8988T (cell line): ENCODE measurements at places on chromosomes 12 and 14.
A peak's percentile ranks its signal among the peaks of the same experiment; 100 is the strongest.

- DNase-seq, result no peak
Measured at GRCh38 chr12:95599880-95600279, 48.6 kb upstream of the USP44 start.

GRCh38 chr12:11576104-11576503 is 73.4 kb upstream of the ETV6 start:
- no peak for DNase-seq

GRCh38 chr12:119423285-119423684 is 88.8 kb downstream of the CCDC60 start:
- no peak for DNase-seq

- DNase-seq, result no peak
Measured at GRCh38 chr12:5511644-5512600, 80.0 kb downstream of the NTF3 start.

DNA sequence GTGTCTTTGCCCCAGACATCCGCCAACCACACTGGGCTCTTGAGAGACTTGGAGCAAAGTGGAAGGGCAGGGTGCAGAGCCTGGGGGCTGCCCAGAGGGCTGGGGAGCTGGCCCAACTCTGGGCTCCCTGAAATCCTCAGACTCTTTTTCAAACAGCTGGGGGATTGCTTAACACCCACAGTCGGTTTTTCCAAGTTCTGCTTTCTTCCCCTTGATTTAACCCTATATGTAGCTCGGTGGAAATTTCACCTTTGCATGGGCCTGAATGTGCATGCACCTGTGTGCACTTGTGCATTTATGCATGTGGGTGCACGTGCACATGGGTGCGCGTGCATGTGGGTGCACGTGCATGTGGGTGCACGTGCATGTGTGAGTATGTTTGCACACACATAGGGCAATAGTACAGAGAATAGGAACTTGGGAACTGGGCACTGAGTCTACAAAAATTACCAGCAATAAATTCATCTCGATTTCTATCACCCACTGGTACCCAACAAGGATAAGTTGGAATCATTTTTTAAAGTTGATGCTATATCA is 52.3 kb upstream of the RFLNA start:
- DNase-seq, result no peak

GRCh38 chr12:67070307-67070600 is 198.9 kb upstream of the CAND1 start:
- no peak for DNase-seq

DNA sequence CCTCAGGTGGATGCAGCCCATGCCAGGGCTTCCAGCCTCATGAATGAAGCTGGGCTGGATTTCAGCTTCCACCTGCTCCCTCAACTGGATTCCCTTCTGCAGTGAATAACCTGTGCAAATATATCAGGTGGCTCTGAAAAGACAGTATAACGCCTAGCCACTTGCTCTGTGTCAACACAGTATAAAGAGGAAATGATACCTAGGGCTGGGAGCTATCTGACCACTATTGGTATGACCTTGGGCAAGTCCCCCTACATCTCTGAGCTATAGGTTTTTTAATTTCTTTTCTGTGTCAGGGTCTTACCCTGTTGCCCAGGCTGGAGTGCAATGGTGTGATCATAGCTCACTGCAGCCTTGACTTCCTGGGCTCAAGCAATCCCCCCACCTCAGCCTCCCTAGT is 19.8 kb downstream of the ISM2 start:
- no peak for DNase-seq

- DNase-seq, result no peak
Measured at GRCh38 chr14:103973354-103973753, 31.0 kb upstream of the RD3L start.

GRCh38 chr12:19186722-19187661 is 57.5 kb downstream of the PLEKHA5 start:
- DNase-seq, result no peak

DNA sequence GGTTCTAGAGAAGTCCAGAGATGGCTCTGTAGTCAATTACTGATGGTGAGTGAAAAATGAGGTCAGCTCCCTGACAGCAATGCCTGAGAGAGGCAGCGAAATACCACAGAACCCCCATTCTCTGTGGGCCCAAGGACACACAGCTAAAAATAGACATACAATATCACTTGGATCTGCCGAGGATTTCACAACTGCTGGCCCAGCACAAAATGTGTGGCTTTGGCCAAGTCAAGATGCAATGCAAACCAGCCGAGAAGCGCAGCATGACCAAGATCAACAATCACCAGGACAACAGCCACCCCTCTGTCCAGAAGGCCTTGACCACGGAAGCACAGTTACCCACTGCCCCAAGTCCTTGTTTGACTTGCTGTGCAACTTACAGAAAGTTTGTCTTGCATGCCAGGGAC is 52.2 kb downstream of the CKAP4 start:
- DNase-seq, result no peak

DNA sequence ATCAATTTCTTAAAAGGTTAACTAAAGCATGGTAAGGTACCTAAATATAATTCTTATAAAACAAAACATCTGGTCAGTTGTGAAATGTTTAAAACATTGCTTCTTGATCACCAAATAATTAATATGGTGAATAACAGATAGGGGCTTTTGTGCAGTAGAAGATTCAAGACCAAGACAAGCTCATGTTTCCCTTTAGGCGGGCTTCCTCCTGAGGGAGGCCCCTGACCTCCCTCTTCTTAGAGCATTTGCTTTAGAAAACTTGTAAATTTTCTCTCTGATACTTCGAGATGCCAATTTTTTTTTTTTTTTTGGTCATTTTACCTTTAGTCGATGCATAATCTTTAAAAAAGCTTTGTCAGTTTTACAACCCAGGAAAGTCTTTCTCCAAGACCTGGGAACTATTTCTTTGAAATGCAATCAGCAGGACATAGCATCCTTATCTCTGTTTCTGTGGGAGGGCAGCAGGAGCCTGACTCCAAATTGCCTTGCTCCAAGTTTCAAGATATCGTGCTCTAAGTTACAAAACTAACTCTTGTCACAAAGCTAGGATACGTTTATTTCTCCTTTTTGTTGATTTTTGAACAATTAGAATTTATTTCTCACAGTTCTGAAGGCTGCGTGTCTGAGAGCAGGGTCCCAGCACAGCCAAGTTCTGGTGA is 66.6 kb upstream of the BICD1 start:
- no peak for DNase-seq

GRCh38 chr12:96520767-96521166 is 31.4 kb downstream of the CFAP54 start:
- DNase-seq, result no peak

DNA sequence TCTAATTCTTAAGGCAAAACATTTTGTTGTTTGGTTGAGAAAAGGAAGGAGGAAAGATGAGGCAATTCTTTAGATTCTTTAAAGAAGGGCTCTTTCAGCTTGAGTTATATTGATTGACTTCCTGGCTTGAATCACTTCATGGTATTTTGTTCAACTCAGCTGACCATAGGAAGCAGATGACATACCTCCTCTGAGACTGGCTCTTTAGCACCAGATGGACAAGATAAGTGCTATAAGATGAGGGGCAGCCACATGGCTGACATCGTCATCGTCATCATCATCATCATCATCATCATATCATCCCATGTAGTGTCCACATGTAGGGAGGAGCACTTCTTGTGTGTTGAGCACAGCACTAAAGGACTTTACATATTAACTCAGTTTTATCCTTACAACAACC is 81.3 kb downstream of the SSPN start:
- DNase-seq, result no peak

- peak; percentile 86 for DNase-seq
Measured at GRCh38 chr14:74913986-74914573, 9.0 kb downstream of the RPS6KL1 start.

DNA sequence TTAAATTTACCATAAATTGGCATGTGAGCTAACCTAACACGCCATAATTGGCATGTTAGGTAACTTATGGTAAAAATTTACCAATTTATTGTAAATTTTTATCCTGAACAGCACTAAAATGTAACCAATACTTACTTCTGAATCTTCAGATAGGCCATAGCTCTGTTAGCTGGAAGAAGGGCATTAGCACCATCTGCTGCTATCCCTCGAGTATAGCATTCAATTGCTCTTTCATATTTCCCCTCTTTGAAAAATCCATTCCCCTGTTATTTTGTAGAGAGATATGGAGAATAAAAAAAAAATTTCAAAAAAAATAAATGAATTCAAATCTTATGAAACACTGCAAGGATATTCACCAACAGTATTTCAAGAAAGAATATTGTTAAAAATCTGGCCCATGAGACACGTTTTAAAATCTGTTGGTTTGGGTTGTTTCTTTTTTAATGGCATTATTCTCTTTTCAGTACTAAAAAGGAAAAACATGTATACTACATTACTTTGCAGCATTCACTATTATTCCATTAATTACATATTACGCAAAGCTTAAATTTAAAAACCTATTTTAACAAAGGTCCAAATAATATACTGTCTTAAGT is 19.1 kb downstream of the RPAP3 start:
- DNase-seq, result no peak

DNA sequence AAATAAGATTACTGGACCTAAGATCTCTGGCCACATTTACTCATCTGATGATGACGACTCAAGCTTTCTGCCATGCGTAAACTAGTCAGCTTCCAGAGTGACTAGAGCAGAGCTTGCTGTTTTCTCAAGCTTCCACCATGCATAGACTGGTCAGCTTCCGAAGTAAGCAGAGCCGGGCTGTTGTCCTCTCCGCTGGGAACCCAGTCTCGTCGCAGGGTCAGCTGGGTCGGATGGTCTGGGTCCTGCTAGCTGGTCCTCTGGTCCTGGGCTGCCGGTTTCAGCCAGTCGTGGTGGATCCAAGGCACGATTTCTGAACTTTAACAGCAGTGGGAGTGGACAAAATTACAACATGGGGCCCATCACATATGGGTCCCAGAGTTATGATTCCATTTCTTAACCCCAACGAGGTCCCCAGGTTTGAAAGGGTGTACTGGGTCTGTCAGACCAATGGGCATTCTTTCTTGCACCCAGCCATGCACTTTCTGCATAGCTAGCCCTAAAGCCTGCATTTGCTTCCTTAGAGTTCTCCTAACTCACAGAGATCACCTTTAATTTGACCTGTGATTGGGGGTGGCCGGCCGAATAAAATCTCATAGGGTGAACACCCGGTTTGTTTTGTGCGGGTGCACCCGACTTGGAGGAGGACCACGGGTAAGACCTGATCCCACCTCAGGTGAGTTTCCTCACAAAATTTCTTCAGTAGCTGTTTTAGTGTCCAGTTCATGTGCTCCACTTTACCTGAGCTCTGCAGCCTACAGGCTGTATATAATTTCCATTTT is 1312.8 kb downstream of the TMEM121 start:
- DNase-seq, result no peak

DNA sequence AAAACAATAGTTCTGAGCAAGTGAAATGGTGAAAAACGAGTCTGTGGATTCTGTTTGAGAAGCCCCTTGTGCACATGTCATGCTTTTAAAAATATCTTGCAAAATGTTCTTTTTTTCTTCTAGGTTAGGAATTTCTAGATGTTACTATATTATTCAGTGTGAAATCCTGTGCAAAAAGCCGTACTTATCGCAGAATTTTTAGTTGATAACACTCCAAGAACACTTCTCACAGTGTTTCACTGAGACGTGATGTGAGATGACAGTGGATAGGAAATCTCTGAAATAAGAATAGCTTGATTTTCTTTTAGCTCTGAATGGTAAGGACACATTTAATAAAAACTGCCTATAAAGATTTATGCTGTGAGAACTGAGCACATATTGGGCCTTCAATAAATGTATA is 234.5 kb downstream of the SNAPC1 start:
- DNase-seq, result no peak

DNA sequence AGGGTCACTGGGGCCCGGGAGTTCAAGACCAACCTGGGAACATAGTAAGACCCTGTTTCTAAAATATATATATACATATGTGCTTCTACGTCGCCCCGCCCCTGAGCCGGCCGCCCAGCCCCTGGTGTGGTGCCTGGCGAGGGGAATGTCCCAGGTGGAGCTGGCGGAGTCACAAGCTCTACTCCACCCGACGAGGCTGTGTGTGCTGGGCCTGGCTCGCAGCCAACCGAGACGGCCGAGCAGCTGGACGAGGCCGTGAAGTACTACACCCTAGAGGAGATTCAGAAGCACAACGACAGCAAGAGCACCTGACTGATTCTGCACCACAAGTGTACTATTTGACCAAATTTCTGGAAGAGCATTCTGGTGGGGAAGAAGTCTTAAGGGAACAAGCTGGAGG is 22.1 kb upstream of the ITPK1 start:
- DNase-seq, result no peak

- DNase-seq, result no peak
Measured at GRCh38 chr12:3551976-3552725, 61.1 kb downstream of the PRMT8 start.

- DNase-seq, result no peak
Measured at GRCh38 chr12:8519171-8519570, 5.9 kb downstream of the CLEC4D start.

DNA sequence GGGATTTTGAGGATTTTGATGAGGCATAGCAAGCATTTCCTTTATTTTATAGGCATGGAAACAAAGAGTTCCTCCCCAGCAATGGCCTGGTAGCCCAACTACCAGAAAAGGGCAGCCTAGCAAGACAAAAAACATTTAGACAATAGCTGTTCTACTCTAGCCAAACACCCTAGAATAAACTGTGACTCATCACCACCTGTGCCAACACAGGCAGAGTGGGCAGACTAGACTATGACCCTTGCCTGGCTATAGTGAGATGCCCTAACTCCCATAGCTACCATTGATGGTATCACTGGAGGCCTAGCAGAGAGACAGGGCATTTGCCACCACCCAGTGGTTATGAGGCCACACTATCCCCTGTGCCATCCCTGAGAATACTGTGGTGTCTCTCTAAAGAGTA is 15.5 kb upstream of the CCER1 start:
- no peak for DNase-seq

DNA sequence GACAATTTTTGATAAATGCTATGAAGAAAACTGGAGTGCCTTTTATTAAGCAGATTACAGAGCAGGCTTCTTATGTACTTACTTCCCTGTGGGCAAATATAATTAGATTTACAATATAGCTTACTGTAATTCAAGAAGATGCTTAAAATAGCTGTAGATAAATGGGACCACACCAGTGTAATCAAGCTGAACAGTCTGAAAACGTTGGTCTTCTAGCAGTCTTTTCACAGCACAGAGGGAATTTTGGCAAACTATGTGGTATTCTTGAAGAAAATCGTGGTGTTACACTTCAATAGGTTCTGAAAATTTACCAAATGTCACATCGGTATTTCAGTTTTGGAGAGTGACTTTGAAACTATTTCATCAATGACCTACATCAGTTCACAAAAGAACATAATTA is 47.7 kb downstream of the SLC16A7 start:
- DNase-seq, result no peak

DNA sequence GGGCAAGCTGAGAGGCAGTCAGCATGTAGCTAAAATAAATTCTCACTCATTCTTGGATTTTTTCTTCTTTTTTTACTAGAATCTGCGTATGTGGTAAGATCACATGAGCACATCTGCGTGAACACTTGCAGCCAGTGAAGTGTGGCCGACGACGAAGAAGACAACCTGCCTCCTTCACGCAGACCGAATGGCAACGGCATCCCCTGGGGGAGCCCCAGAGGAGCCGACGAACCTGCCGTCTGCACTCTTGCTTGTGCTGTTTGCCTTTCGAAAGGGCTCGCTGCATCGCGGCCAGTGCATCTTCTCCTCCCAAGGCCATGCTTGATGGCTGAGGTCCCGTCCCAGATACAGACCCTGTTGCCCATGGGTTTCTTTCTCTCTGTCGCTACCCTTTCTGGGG is 113.8 kb downstream of the KCNK10 start:
- no peak for DNase-seq

GRCh38 chr12:79883216-79883615 is 51.7 kb downstream of the PPP1R12A start:
- no peak for DNase-seq
